ENCODE measurements at places on chromosomes 4 and X. TPM values are rescaled to one million over a fixed set of nuclear protein-coding genes. Genes with fewer than 3 reads are reported as not detected.
A peak's percentile ranks its signal among the peaks of the same experiment; 100 is the strongest.

- DNase-seq, result no peak
Observed at GRCh38 chr4:21835712-21836111, 112.9 kb downstream of the KCNIP4 start.

IGSF1 gene
- total RNA-seq, result 0.27 TPM

GRCh38 chr4:48226199-48226598 lies 43.4 kb downstream of the TEC start:
- DNase-seq, result no peak

- no peak for DNase-seq
Observed at GRCh38 chr4:159273141-159273438, 170.2 kb downstream of the RAPGEF2 start.

DNA sequence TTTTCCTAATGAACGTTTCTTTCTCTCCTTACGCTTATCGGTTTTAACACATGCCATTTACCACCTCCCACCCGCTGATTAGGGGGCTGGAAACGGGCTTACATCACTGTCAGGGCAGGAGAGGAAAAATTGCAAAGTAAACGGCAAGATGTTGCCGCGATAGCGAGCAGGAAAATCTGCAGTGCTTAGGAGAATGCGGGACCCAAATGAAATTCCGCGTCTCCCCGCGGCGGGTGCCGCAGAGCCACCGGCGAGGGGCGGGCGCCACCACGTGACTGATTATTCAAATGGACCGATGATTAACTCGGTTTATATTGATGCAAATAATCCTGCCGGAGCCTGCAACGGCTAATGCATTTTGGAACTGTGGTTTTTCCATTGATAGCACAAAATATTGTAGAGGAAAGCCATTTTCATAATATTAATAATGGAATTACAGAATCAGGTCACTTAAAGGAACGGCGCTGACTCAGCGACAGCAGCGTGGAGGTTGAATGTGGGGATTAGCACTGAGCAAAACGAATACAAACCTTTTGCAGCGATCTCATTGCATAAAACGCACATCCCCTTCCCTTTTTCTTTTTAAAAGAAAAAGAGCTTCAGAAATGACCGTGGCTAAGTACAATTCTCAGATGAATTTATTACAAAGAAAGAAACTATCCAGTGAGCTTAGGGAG lies 224.2 kb downstream of the STIM2 start:
- peak; percentile 13 for DNase-seq

P2RY4 gene
- total RNA-seq, result 3.5 TPM

- no peak for DNase-seq
Observed at GRCh38 chr4:39324897-39325613, 41.1 kb downstream of the RFC1 start.

DNA sequence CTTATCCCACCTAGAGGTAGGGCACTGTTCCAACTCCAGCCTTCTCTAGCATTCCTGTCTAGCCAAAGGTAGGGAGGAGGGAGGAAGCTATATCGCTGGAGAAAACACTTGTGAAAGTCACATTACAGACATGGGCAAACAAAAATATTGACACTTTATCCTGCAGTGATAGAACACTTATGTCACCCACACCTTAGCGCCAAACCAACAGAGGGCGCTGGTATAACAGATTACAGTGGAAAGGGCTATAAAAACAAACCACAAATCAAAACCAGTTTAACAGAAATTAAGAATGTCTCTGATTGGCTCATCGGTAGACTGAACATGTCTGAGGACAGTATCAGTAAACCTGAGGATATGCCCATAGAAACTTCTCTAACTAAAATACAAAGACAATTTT lies 451.3 kb downstream of the TLL1 start:
- peak; percentile 29 for DNase-seq

KDR gene
- 3.7 TPM for total RNA-seq

GRCh38 chrX:10288373-10288975 lies 131.7 kb downstream of the CLCN4 start:
- no peak for DNase-seq

GRCh38 chr4:188612659-188613058 lies 473.4 kb downstream of the TRIML1 start:
- no peak for DNase-seq

HPGDS gene
- not detected for total RNA-seq

DNA sequence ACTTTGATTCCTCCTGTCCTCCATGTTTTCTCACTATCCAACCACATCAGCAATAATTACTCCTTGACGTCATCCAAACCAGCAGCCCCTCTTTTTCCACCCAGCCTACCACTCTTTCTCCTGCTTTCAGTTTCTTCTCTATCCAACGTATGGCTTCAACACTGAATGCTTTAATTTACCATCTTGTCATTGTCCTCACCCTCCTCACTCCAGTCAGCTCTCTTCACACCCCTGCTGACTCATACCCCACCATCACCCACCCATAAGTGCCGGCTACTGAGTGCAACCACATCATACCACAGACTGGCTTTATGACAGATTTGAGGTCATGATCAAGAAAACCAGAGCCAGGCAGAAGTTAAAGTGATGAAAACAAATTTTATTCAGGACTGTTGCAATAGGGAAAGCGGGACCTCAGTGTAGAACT lies 9.8 kb upstream of the ANXA5 start:
- no peak for DNase-seq

- no peak for DNase-seq
Observed at GRCh38 chr4:79155336-79155735, 170.5 kb downstream of the NAA11 start.

SOWAHD gene
- not detected for total RNA-seq

DNA sequence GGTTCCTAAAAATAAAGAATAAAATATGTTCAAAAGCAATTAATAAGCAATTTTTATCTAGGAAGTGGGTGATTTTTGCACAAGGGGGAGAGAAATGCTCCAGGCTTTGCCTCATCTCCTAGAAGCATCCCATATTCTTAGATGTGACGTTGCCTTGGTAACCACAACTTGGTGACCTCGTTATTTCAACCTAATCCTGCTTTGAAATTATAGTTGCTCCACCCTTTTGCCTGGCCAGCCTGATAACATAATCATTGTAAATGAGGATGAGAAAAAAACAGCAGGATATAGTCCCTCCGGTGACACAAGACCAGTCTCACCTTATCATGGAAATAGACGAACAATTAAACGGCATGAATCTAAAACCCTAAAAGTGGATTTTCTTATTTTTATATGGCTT lies 194.4 kb downstream of the QDPR start:
- no peak for DNase-seq

HERC5 gene
- 1.5 TPM for total RNA-seq

CRMP1 gene
- total RNA-seq, result 3.0 TPM

- no peak for DNase-seq
Observed at GRCh38 chr4:181006499-181007260, 1236.5 kb upstream of the TENM3 start.

DNA sequence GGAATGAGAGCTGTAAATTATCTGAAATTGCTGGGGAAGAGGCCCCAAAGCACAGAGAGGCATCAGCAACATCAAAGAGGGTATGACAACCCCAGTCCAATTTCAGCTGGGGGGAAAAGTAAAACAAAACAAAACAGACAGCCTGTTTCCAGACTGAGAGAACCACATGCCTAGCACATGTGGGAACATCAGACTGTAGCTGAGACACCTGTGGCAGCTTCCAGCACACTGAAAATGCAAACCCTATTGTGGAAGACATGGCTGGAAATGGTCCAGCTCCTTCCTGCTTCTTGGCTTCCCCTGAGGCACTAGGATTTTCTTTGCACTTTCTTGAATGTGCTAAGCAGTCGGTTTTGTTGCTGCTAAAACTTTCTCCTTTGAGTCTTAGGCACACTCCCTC lies 240.9 kb upstream of the STS start:
- DNase-seq, result no peak

POLN gene
- total RNA-seq, result 1.8 TPM

GRCh38 chr4:110787707-110788106 lies 164.8 kb upstream of the PITX2 start:
- DNase-seq, result no peak

DNA sequence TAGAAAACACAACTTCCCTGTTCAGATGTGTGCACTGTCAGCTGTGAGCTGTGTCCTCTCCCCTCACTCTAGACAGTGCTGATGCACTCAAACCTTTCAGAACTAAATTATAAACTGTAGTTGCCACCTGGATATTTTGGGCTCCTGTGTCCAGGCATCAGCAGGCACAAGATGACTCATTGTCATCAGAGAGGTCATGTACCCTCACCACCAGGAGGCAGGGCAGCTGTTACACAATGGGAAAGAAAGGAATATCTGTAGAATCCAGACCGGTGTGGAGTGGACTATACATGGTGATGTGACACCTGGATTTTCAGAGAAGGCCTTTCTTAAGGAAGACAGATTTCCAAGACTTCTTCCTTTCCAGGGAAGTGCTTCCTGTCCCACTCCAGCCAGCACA lies 854.4 kb upstream of the AGA start:
- DNase-seq, result no peak

GRCh38 chr4:182427554-182427953 lies 184.4 kb downstream of the TENM3 start:
- no peak for DNase-seq

GRCh38 chr4:95998311-95998710 lies 158.4 kb downstream of the PDHA2 start:
- DNase-seq, result no peak

LRCH2 gene
- total RNA-seq, result 4.9 TPM

ARAP2 gene
- 57.5 TPM for total RNA-seq

- no peak for DNase-seq
Observed at GRCh38 chrX:154431341-154431740, 2.9 kb downstream of the ATP6AP1 start.

DNA sequence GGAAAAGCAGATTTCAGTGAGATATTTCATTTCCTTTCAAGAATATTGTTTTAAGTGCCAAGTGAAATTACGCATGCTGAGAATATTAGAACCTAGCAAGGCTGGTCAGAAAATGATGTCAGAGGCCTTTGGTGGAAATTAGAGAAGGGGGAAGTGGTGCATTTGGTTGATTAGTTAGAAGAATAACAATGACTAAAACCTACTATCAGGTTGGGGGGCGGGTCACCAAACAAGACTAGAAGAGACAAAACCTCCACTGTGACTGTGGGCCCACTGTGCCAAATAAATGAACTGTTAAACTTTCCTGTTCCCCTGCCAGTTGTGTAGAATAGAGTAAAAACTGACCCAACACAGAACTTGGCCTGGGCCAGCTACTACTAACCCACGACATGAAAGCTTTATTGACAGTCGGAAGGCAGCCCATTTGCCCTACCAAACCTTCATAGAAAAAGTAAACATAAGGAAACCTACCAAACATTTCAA lies 2.9 kb downstream of the RAPGEF2 start:
- DNase-seq, result no peak

DNA sequence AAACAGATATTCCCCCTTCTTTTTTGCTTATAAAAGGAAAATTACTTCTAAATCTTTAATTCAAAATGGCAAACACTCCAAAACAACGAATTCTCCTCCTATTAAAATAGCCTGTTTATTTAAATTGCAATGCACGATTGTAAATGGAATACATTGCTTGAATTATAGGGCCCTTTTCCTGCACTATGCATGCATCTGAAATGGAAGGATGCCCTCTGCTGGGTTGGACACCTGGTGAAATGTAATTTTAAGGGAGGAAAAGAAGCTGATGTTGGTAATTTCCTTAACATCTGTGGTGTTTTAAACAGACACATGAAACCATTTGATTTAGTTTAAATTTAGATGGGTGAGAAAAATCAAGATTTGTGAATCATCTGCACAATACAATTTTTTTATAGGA lies 72.8 kb downstream of the GRXCR1 start:
- DNase-seq, result no peak

DNA sequence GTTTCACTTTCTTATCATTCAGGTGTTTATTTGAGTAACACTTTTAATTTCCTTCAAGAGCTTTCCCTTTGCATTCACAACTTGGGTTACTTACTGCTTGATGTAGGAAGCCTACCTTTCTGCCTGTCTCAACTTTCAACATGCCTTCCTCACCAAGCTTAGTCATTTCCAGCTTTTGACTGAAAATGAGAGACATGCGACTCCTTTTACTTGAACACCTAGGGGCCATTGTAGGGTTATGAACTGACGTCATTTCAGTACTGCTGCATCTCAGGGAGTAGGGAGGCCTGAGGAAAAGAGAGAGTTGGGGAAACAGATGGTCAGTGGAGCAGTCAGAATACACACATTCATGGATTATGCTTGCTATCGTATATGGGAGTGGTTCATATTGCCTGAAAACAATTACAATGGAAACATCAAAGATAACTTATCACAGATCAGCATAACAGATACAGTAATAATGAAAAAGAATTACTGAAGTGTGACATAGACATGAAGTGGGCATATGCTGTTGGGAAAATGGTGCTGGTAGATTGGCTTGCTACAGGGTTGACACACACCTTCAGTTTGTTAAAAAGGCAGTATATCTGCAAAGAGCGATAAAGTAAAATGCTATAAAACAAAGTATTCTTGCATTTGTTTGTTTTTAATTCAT lies 25.7 kb downstream of the USP53 start:
- no peak for DNase-seq

MEPE gene
- total RNA-seq, result not detected

ACE2 gene
- 23.9 TPM for total RNA-seq

PABPC5 gene
- total RNA-seq, result 1.1 TPM

DNA sequence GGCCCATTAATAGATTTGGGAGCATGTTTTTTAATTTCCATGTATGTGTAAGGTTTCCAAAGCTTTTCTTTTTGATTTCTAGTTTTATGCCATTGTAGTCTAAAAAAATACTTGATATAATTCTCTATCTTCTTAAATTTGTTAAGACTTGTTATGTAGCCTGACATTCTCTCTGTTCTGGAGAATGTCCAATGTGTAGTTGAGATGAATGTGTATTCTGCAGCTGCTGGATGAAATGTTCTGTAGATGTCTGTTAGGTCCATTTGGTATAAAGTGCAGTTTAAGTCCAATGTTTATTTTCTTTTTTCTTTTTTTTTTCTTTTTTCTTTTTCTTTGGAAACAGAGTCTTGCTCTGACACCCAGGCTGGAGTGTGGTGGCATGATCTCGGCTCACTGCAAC lies 378.5 kb upstream of the MAD2L1 start:
- no peak for DNase-seq

- DNase-seq, result no peak
Observed at GRCh38 chr4:15333692-15334633, 93.9 kb upstream of the C1QTNF7 start.

DNA sequence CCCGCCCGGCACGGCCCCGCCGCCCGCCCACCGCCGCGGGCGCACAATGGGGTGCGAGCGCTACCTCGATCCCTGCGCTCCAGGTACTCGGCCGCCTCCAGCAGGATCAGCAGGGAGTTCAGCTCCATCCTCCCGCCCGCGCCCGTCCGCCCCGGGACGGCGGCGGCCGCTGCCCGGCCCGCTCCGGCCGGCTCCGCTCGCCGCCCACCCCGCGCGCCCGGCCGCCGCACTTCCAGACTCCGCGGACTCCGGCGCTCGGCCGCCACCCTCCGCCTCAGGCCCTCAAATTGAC lies at the start of gene MXD4:
TSS of gene MXD4 (minus strand) at position 257 of the 292 bp plus-strand sequence. CDS start at position 128, 129 bp downstream.
- DNase-seq, result no peak

GRCh38 chrX:119685225-119686066 lies 7.5 kb downstream of the SEPTIN6 start:
- DNase-seq, result no peak

GRCh38 chr4:177220376-177220775 lies 89.3 kb upstream of the NEIL3 start:
- no peak for DNase-seq

DNA sequence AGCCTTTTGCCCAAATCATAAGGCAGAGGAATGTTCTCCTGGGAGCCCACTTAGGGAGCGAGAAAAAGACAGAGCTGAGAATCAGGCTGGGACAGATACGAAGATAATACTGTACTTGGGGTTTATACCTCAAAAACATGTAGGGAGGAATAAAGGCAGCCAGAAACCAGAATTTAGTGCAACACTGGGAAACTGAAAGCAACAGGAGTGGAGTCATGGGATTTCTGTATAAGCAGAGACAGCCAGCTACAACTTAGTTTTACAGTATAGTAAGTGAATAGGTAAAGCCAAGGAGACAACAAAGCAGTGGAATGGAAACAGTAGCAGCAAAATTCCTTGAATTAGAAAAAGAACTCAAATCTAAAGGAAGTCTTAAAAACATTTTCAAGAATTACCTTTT lies 413.2 kb downstream of the FAT4 start:
- no peak for DNase-seq
